ENCODE measurements at places on chromosomes 6 and 20. TPM values are rescaled to one million over a fixed set of nuclear protein-coding genes. Genes with fewer than 3 reads are reported as not detected.

The EPPIN gene
- polyA plus RNA-seq, result not detected

The TNFRSF6B gene
- not detected for polyA plus RNA-seq

The PLEKHG1 gene
- 4.4 TPM for polyA plus RNA-seq

The PKHD1 gene
- polyA plus RNA-seq, result not detected

The WFDC5 gene
- not detected for polyA plus RNA-seq

The RNF182 gene
- polyA plus RNA-seq, result not detected

The PRL gene
- polyA plus RNA-seq, result not detected

The ZNF334 gene
- polyA plus RNA-seq, result 0.19 TPM

The MUC22 gene
- polyA plus RNA-seq, result not detected

The STX11 gene
- 28.6 TPM for polyA plus RNA-seq

The MAPK13 gene
- polyA plus RNA-seq, result 75.8 TPM

The PMEPA1 gene
- 0.39 TPM for polyA plus RNA-seq

The GHRH gene
- polyA plus RNA-seq, result not detected

The PRPF6 gene
- polyA plus RNA-seq, result 76.8 TPM

The CST4 gene
- not detected for polyA plus RNA-seq

The DCDC2 gene
- polyA plus RNA-seq, result not detected

The LRRC73 gene
- polyA plus RNA-seq, result not detected

The ZSCAN31 gene
- polyA plus RNA-seq, result not detected

The LINC00237 gene
- polyA plus RNA-seq, result not detected

The HM13 gene
- 142 TPM for polyA plus RNA-seq

The BEND6 gene
- not detected for polyA plus RNA-seq

The PACRG gene
- 1.2 TPM for polyA plus RNA-seq

The MICB gene
- 12.2 TPM for polyA plus RNA-seq

The DDR1 gene
- 3.5 TPM for polyA plus RNA-seq

The PIM1 gene
- polyA plus RNA-seq, result 149 TPM

The PRDM1 gene
- polyA plus RNA-seq, result 71.6 TPM

The TBC1D32 gene
- 2.2 TPM for polyA plus RNA-seq

The PBOV1 gene
- polyA plus RNA-seq, result not detected

The COL19A1 gene
- polyA plus RNA-seq, result not detected

The CGAS gene
- polyA plus RNA-seq, result 9.0 TPM

The TEAD3 gene
- polyA plus RNA-seq, result 0.18 TPM

The RBL1 gene
- polyA plus RNA-seq, result 12.9 TPM

The CD24 gene
- polyA plus RNA-seq, result 0.21 TPM

The BTN1A1 gene
- polyA plus RNA-seq, result not detected

All from CD4-positive, CD25-positive, alpha-beta regulatory T cell (primary cell).